Stimulated activated CD4-positive, alpha-beta T cell treated with anti-CD3 and anti-CD28 coated beads, TNF-alpha, amount 100 ng/mL, for 4 hours (primary cell): ENCODE measurements at places on chromosomes 11 and 22.

- no peak for DNase-seq
Observed at GRCh38 chr11:57474803-57475115, 14.4 kb downstream of the RTN4RL2 start.

GRCh38 chr11:15714641-15715399, 600.1 kb downstream of the INSC start:
- no peak for DNase-seq

DNA sequence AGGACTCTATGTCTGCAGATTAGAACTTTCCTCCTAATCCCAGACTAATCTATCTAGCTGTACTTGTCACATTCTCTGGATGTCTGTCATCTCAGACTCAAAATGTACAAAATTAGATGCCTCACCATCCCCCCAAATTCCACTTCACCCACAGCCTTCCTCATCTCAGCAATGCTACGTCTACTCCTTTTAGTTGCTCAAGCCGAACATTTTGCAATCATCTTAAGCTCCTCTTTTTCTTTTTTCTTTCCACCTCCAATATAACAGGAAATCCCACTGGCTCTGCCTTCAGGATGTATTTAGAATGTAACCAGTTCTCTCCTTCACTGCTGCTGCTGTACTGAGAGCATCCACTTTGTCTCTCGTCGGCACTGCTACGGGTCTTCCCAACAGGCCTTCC, 1091.8 kb downstream of the TBC1D22A start:
- no peak for DNase-seq

DNA sequence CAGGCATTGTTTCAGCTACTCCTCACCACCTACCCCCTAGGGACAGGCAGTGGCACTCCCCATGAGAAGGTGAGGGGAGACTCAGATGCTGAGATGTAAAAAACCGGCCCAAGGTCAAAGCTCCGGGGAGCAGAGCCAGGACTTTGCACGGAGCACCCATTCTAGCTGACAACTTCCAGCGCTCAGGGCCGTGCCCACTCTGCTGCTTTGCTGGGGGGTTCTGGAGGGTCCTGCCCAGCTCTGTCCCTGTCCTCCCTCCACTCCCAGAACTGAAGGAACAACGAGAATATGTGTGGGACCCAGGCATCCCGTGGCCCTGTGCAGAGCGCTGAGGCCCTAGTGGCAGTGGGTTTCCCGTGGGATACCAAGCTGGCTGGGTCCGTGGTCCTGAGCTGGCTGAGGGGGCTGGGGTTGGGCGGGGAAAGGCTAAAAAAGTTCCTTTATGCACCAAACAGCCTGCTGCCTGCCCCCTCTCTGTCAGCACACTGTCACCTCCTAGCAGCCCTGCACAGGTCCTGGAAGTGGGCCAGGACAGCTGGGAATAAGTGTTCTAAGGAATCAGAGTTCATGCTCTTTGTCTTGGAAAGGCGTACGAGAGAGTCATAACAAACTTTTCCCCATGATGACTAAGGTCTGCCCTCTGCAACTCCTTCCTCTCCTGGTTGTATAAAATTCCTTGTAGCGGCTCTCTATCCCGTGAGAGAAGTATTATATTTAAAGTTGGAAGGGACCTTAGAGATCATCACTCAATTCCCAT, 1.9 kb downstream of the MS4A10 start:
- no peak for DNase-seq
